ENCODE measurements at places on chromosomes 1 and 21.

DNA sequence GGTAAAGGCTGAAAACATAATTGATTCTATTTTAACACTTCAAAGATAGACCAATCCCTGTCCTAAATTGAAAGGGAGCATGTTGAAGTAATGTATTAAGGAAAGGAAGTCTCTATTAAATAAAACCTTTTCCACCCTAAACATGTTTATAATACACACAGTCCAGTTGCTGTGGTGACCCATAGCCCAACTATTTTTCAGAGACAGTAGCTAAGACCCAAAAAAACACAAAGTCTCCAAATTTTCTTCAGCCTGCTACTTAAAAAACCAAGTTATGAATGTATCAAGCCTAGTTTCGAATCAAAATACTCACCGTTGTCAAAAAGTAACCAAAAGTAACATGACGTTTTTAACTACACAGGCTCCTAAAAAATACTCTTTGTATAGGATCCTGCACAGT lies 1.6 kb downstream of the ELK4 start:
- peak; percentile 40 for DNase-seq

DNA sequence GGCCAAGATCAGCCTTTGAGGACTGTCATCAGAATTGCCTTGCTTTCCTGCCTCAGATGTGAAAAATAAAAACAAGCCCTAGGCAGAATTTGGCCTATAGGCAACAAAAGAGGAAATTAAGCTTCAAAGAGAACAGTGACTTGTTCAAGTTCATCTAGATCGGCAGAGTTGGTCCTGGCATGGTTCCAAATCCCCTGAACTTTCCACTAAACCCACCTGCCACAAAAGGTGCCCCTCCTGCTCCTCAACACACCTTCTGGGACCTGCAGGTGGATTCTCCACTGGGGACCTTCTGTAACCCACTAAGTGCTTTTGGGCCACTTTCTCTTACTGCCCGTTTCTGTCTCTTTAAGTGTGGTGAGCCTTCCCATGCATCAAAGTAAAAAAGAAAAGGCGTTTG lies 42.5 kb upstream of the LRRN2 start:
- no peak for DNase-seq

DNA sequence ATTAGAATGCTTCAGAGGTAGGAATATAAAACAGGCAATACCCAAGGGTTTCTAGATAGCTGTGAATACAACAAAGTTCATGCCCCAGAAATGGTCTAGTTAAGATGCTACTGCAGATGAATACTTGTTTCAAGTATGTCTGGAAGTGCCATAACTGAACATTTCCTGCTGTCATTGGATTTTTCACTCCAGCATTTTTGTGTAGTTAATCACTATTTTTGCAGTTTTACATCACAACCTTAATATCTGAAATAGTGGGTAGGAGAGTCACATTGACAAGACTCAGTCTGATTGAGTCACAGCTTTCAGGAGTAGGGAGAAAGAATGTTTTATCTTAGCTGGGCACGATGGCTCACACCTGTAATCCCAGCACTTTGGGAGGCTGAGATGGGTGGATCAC lies 126.4 kb upstream of the C1orf21 start:
- DNase-seq: no peak

DNA sequence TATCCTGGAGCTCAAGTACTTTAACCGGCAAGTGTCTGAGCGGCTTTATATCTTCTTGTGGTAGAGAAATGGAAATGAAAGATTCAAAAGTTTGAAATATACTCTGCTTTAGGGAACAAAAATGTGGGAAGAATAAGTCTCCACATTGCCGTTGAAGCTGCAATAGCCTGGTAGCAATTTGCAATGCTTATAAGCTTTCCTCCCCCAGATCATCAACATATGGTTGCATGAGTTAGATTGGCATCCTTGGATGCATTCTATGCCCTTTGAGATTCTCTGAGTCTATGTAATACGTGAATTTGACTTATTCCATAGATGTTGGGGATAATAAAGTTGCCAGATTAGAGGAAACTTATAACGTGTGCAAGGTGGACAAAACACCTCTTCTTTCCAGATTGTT lies 86.1 kb upstream of the KCNK1 start:
- DNase-seq: no peak

- DNase-seq: no peak
Observed at GRCh38 chr1:187537936-187538335, 709.2 kb downstream of the PLA2G4A start.

- no peak for DNase-seq
Observed at GRCh38 chr1:231814521-231814920, 187.9 kb downstream of the DISC1 start.

GRCh38 chr1:178664278-178664677 lies 60.8 kb upstream of the RALGPS2 start:
- DNase-seq: no peak
